ENCODE measurements at places on chromosomes 7 and 10.
A peak's percentile ranks its signal among the peaks of the same experiment; 100 is the strongest.

GRCh38 chr10:110138197-110138812 is 69.1 kb upstream of the MXI1 start:
- DNase-seq = peak; percentile 69

- DNase-seq = no peak
These were observed 590.5 kb downstream of the PARD3 start for GRCh38 chr10:34224639-34225038.

- no peak for DNase-seq
These were observed 103.8 kb downstream of the NKX6-2 start for GRCh38 chr10:132681858-132682755.

GRCh38 chr10:91208642-91209041 is 11.8 kb upstream of the PCGF5 start:
- DNase-seq = no peak

DNA sequence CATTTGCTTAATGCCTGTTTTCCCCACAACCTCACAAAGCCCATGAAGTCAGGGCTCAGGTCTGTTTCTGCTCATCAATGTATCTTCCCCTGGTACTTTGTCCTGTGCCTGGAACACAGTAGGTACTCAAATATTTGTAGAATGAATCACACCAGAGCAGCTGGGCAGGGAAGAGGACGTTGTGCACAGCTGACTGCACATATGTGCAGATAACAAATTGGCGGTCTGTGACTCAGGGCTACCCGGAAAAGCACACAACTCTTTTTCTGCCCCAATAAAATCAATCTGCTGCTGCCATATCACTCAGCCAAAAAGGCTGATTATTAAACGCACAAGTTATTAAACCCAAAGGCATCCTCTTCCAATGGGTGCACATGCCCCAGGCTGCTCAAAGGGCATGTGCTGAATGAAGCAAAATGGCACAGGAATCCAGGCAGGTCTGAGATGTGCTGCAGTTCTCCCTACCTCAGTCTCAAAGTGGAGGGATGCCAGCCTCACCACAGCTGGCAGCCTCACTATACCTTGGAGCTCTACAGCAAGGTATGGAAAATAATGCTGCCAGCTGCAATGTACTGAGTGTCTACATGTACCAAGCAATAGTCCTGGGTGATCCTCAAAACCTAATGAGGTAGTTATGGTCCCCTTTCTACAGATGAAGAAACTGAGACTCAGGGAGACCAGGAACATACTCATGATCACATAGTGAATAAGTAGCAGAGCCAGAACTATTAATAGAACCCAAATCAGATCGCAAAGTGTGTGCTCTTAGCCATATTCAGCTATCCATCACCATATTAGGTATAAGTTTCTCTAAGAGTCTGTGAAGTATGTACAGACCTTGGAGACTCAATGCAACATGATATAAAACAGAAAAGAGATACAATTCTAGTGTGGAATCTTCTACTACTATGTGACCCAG is 43.4 kb downstream of the SORBS1 start:
- DNase-seq = peak; percentile 30

DNA sequence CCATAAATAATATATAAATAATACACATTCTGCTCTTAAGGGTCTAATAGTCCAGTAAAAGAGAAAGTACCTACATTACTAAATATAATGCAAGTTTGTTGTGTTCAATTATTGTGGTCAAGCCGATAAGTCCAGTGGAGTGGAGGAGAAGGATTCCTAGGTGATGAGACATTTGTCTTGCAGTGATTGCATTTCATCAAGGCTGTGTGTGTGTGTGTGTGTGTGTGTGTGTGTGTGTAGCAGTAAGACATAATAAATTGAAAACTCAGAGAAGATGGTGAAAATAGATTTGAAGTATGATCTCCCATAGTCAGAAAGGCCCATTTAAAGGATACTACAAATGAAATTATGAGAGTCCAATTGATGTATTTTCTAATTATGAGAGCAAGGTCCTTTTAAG is 192.5 kb upstream of the SEMA3C start:
- DNase-seq = peak; percentile 81

- DNase-seq = no peak
These were observed 78.2 kb downstream of the CCSER2 start for GRCh38 chr10:84406561-84406960.

- peak; percentile 74 for DNase-seq
These were observed 26.2 kb upstream of the PRPF18 start for GRCh38 chr10:13560597-13560996.

DNA sequence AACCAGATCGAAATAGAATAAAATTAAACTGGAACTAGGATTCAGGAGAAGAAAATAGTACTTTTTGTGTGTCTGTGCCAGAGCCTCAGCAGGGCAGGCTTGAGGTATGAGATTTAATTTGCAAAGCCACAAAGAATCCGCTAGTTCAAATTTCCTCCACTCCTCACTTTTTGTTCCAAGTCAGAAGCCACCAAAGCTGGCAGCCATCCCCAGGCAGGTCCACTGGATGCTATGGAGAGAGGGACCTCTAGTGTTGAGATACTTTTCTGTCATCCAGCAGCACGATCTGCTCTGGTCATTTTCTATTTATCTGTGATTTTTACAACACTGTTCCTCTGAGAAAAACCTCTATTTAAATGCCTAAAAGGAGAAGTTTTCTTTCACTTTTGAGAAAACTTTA is 147.9 kb upstream of the FRMD4A start:
- peak; percentile 86 for DNase-seq

GRCh38 chr10:90777621-90778020 is 80.2 kb downstream of the HTR7 start:
- DNase-seq = no peak

DNA sequence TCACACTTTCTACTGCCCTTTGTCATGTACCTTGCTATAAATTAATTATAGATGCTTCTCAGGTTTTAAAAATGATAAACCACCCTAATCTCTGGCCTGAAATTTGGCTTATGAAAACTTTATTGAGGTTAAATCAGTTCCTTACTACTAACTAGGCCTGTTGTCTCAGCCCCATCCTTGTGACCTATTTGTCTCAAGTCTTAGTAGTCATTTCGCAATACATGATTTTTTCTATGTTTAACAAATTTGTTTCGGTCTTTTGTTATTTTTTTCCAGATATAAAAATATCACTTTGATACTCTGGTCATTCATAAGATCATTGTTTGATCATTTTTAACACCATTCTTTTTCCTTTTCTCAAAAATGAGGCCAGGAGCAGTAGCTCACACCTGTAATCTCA is 411.6 kb downstream of the GFRA1 start:
- DNase-seq = no peak

DNA sequence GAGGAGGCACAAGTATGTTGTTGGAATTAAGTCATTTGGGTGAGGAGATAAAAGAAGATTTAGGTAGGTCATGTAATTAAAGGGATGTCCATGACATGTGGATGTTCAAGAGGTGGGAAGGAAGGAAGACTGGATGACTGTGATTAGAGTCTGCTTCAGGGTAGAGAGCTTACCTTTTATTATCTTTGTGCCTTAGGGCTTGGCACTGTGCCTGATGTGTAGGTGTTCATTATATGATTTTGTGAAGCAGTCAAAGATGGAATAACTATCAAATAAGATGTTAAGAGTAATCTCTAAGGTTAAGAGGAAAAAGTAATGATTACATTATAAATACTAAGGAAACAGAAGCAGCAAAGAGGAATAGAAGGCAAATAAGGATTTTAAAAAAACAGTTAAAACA is 97.8 kb downstream of the CDK14 start:
- DNase-seq = no peak

DNA sequence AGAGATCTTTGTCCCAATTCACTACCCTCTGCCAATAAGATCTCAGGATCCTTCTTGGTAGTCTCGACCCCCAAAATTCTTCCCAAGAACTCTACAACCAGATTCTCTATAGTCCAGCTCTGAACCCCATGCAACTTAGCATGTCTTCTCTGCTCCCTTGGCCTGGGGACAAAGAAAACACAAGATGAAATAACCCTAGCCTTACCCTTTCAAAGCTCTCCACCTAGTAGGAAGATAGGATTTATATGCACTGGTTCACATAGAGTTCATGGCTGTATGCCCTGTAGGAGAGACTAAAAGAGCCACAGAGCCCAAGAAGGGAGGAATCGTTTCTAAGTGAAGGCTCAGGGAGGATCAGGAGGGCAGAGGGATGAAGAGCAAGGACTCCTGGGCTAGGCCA is 96.1 kb downstream of the PPP1R3C start:
- no peak for DNase-seq

- no peak for DNase-seq
These were observed 85.4 kb downstream of the KCNMA1 start for GRCh38 chr10:77552252-77552651.

DNA sequence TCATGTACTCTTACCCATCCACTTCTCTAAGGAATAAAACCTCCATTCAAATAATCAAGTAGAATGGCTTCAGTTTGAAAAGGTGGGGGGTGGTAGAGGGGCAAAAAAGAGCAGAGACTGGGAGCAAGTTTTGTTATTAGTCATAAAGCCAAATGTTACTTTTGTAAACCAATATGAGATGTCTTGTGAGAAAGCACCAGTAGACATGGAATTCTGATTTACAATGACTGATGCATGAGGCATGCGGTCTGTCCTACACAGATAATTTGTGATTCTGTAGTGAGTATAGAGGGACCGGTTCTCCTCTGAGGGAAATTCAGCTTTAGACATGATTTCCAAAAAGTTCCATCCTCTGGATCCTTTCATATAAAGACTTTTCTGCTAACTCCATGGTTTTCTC is 12.9 kb upstream of the ABCA13 start:
- peak; percentile 89 for DNase-seq

DNA sequence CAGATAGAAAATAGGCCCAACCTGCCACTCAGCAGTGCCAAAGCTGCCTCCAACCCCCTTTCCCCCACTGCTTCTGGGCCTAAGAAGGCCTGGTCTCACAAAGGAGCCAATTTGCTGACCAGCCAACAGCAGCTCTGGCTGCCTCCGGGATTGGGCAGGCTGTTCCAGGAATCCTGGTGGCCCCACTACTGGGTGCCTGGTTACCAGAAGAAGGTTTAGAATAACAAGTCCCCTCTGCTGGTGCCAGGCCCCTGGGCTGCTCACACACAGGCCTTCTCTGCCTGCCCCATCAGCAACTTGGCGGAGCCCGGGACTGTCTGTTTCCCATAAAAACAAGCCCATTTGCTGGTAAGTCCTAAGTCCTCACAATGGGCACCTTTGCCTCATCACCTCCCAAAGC is 1.2 kb downstream of the PHKG1 start:
- no peak for DNase-seq

DNA sequence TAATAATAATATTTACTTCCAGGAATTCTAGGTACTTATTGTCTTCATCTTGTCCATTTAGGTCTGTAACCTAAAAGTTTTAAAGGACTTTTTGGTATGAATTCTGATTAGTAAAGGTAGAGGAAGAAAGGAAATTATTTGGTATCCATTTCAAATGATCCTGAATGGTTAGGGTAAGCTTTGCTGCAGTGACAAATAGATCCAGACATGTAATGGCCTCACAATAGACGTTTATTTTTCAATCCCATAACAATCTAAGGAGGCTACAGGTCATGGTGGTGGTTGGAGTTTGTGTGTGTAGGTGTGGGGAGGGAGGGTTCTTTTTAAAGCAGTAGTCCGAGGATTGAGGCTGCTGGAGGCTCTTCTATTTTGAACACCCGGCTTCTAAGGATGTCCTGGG is 5.3 kb downstream of the FBH1 start:
- no peak for DNase-seq

DNA sequence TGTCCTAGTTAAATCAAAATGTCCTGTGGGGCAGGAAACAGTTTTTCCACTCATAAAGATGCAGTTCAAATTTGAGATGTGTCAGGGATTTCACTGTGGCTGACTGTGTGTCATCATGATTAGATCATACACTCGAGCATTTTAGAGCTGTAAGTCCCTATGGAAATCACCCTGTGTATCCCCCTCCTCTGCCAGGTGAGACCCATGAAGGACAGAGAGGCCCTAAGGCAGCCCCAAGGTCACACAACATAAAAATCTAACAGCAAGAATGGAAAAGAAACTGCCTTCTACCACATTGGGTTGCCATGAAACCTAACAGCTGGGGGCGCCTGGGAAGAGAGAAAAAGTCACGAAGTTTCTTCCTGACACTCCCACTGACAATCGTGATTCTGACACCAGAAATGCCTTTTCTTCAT is 135.8 kb downstream of the KCNMA1 start:
- no peak for DNase-seq

DNA sequence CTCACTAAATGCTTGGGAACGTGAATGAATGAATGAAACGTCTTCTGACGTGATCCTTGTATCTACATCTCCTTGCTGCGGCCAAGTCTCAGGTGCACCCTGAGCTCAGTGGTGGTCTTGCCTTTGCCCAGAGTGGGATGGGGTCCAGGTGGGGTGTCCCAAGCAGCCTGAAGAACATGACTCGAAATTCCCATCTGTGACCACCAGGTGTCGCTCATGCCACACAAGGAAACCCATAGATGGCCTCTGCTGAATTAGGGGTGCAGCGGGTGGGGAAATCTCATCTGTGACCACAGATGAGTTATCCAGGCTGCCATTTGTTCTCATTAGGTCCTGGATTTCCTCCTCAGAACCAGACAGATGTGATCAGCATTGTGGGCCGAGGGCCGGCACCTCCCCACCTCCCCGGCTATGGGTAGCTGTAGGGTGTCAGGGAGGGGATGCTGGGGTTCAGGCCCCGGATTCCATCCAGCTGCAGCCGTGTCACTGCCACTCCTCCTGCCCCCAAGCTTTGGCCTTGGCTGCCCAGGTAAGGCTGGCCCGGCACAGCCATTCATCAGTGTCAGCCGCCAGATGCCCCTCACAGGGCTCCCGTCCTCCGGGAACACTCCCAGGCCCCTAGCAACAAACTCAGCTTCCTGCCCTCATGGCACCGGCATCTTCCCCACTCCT is 21.0 kb upstream of the GNA12 start:
- DNase-seq = peak; percentile 67

DNA sequence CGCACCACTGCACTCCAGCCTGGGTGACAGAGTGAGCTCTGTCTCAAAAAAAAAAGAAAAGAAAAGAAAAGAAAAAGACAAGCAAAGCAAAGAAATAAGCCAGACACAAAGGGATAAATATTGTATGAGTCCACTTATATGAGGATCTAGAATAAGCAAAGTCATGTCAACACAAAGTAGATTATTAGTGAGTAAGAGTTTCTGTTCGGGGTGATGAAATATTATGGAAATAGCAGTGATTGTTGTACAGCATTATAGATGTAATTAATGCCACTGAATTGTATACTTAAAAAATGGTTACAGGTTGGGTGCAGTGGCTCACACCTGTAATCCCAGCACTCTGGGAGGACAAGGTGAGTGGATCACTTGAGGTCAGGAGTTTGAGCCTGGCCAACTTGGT is 83.2 kb downstream of the HIP1 start:
- DNase-seq = no peak

DNA sequence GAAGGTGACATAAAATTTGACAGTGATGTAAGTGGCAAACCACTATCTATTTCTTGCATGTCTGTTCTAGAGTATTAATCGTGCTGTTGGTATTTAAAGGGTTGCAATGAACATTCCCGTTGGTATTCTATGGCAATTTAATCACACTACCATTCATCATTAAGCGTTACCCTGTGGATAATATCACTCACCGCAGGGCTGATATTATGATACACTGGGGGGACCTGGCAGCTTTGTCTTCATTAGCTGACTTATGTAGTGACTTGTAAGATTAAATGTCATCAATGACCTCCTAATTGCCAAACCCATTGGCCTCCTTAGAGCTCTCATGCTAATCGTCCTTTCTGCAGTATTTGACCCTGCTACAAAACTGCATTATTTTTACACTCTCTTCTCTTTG is 624.5 kb upstream of the VSTM2A start:
- no peak for DNase-seq
